NCI-H446 (cell line): ENCODE measurements at places on chromosomes 2 and 18.

DNA sequence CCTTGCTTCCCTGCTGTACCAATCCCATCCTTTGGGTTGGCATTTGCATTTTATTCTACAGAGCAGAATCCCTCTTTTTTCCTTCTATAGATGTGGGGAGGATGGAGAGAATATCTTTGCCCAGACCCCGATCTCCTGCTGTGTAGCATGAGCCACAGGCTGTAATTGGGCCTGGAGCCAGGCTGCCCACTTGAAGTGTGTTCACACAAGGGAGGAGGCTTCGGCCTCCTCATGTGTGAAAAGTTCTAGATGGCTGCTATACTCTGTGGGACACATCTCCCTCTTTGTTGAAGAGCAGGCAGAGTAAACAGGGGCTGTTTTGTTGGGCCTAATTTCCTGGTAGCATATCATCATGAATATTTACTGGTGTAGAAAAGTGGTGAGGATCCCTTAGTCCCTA is 126.3 kb downstream of the XRCC5 start:
- DNase-seq = no peak

GRCh38 chr2:71790226-71791060 is 337.1 kb downstream of the DYSF start:
- DNase-seq = no peak

DNA sequence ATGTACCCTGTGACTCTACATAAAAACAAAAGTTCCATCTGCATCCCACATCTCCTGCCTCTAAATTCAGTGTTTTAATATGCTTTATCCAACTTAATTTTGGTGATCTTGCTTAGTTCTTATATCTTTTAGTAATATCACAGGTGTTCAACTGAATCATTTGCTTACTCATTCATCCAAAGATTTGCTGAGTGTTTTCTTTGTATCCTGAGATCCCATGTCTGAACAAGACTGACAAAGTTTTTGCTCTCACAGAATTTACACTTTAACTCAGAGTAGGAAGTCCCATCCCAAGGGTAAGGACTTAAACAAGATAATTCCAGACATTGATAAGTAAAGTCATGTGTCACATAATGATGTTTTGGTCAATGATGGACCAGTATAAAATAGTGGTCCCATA is 87.0 kb downstream of the FSIP2 start:
- no peak for DNase-seq

GRCh38 chr2:211611621-211612020 is 927.0 kb downstream of the ERBB4 start:
- DNase-seq = no peak

- no peak for DNase-seq
Observed at GRCh38 chr2:46653539-46653938, 174.2 kb downstream of the TMEM247 start.

DNA sequence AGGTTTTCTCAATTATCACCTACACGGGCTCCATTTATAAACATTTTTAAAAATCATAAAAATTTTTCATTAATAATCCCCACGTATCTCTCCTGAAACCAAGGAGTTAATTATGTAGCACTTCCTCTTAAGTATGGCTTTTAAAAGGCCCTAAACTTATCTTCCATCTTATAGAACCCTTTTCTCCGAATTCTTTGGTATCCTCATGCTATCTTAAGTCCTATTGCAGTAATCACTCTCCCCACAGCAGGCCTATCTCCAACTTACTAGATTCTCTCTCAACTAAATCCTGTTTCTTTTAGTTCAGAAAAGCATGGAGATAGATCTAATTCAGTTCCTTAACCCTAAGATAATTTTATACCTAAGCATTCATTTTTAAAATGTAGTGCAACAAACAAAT is 26.2 kb downstream of the RPRD1A start:
- DNase-seq = no peak

DNA sequence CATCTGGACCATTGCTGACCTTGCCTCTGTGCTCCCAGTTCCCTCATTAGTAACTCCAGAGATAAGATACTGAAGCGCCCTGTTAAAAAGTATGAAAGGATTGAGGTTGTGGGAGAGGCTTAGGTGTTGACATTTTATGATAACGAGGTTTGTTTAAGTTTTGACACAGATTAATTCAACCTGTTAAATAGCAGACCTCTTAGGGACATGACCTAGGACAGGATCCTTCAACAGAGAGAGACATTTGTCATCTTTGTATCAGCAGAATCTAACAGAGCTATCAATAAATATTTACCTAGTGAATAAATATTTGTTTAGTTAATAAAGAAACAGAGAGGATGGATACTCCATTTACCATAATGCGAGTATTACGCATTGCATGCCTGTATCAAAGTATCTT is 99.5 kb downstream of the DCC start:
- no peak for DNase-seq

GRCh38 chr2:24724111-24724775 is 68.9 kb downstream of the PTRHD1 start:
- DNase-seq = no peak

DNA sequence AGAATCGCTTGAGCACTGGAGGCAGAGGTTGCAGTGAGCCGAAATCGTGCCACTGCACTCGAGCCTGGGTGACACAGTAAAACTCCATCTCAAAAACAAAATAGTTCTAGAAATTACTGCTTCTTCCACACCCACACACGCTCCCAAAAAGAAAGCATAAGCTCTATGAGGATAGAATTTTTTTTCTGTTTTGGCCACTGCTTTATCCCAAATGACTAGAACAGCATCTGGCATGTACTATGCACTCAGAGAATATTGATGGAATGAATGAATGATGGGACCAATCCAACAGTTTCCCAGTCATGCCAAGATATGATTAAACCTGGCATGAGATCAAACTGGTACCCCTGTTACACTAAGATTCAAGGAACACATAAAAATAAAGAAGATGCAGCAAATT is 455.4 kb upstream of the CHAC2 start:
- no peak for DNase-seq

DNA sequence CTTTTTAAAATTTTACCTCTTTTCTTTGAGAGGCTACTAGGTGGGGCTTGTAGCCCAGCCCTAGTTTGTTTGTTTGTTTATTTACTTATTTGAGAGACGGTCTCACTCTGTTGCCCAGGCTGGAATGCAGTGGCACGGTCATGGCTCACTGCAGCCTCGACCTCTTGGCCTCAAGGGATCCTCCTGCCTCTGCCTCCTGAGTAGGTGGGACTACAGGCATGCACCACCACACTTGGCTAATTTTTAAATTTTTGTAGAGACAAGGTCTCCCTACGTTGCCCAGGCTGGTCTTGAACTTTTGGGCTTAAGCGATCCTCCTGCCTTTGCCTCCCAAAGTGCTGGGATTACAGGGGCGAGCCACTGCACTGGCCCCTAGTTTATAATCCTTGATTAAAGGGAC is 35.0 kb downstream of the ERLEC1 start:
- DNase-seq = no peak
